Right ventricle myocardium superior (tissue), 1 donor: ENCODE measurements at places on chromosomes 1 and 21. TPM values are rescaled to one million over a fixed set of nuclear protein-coding genes. Genes with fewer than 3 reads are reported as not detected.

The SYNC gene
- total RNA-seq: 22.1 TPM

The KCND3 gene
- 19.7 TPM for total RNA-seq

The CIART gene
- 11.8 TPM for total RNA-seq

The SPATA21 gene
- not detected for total RNA-seq

The CCDC30 gene
- 1.5 TPM for total RNA-seq

The FMO3 gene
- 1.2 TPM for total RNA-seq

The ADORA1 gene
- 12.5 TPM for total RNA-seq

The CR1 gene
- 2.4 TPM for total RNA-seq

The TLR5 gene
- total RNA-seq: 3.0 TPM

The DIRAS3 gene
- total RNA-seq: 22.9 TPM

GRCh38 chr1:211035821-211036380 lies 98.0 kb downstream of the KCNH1 start:
- DNase-seq: no peak

- DNase-seq: no peak
Measured at GRCh38 chr21:44718093-44718492, 6.7 kb upstream of the TSPEAR start.

GRCh38 chr1:211133393-211133835 lies 534 bp downstream of the KCNH1 start:
- DNase-seq: no peak

DNA sequence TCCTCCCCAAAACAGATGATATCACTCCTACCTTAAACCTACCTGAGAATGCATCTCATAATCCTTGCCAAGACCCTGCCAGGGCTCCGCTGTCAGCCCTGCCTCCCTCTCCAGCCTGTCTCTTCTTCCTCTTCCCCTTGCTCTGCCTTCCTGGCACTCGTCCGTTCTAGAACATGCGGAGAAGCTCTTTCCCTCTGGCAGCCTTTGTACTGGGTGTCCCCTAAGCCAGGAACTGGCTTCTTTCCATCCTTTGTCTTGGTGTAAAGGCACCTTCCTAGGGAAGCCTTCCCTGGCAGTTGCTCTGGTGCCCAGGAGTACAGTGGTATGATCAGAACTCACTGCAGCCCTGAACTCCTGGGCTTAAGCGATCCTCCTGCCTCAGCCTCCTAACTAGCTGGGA lies 36.1 kb downstream of the CTNNBIP1 start:
- no peak for DNase-seq

DNA sequence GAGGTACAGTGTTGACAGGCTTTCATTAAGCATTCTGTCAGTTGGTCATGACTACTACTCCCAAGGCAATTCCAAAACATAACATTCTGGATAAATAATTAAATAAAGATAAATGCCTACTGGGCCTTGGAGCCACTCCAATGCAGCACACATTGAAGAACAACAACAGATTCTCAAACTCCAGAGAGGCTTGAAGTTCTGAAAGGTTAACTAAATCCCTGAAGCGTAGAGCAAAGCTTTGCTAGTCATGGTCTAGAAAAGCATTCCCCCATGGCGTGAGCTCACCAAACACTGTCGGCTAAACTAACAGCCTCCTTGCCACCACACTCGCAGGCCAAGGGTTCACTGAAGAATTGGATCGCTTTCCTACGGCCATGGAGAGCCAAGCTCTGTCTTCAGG lies 268.0 kb downstream of the ATG4C start:
- DNase-seq: no peak

DNA sequence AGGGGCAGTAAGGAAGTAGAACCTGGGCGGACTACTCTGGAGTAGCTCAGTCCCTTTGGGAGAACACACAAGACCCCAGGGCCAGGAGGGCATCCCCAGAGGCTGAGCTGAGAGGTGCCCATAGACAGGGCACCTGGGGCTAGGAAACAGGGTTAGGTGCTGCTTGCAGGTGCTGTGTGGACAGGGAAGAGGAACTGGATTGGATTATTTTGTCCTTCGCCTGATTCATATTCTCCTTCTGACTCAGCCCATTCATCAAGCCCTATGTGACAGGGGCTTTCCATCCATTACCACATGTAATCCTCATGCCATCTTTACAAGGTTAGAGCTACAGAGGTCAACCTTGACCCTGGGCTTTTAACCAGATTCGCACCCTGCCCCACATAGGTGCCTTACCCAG lies 183.9 kb downstream of the C1orf94 start:
- DNase-seq: no peak

- DNase-seq: no peak
Measured at GRCh38 chr1:118563981-118564951, 379.2 kb upstream of the SPAG17 start.

- DNase-seq: no peak
Measured at GRCh38 chr1:228108742-228109072, 392 bp downstream of the MRPL55 start.

DNA sequence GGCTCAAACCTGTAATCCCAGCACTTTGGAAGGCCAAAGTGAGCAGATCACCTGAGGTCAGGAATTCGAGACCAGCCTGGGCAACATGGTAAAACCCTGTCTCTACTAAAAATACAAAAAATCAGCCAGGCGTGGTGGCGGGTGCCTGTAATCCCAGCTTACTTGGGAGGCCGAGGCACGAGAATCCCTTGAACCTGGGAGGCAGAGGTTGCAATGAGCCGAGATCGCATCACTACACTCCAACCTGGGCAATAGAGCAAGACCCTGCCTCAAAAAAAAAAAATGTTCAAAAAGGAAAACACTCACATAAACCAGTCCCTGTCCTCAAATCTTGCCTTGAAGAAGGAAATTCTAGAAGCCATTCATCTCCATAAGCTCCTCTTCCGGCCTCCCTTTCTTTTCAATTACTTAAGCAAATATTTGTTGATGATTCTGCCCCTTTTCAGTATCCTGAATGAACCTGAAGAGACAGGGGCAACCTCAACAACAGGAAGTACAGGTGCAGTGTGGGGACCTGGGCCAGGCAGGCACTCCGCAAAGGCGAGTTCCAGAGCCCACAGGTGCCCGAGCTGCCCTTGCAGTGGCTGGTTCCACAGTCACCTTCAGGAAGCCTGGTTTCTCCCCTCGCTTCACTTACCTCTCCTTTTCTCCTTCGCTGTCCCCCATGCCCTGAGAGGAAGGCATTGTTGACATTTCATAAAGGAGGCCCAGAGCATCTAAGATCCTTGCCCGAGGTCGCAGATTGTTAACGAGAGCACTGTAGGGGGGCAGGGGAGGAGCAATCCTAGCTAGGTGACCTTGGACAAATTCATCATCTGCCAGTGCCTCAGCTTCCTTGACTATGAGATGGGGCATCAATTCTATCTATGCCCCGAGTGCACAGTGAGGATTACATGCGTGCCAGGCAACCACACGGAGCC lies 8.9 kb upstream of the LEFTY1 start:
- DNase-seq: no peak

GRCh38 chr1:30335389-30335996 lies 387.9 kb downstream of the MATN1 start:
- no peak for DNase-seq

DNA sequence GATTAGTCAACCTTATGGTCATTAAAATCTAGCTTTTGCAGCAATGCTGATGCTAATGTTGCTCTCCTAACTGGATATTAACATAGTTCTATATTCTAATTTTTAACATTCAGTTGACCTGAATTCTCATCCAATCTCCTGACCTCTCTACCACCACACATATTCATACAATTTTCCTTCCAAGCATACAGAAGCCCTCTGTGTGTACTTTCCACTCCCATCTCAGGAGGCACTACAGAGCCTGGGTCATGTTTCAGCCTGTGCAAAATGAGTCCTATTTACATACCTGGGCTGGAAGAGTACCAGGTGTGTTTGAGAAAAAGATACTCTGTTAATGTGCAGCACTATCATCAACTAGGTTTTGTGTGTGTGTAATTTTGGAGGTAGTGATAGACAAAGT lies 486.3 kb downstream of the NEGR1 start:
- no peak for DNase-seq

GRCh38 chr21:37381883-37382585 lies 15.5 kb downstream of the DYRK1A start:
- no peak for DNase-seq

- DNase-seq: no peak
Measured at GRCh38 chr1:26351590-26352337, 2.2 kb downstream of the CRYBG2 start.

- DNase-seq: no peak
Measured at GRCh38 chr1:218823291-218823900, 350.3 kb upstream of the LYPLAL1 start.

DNA sequence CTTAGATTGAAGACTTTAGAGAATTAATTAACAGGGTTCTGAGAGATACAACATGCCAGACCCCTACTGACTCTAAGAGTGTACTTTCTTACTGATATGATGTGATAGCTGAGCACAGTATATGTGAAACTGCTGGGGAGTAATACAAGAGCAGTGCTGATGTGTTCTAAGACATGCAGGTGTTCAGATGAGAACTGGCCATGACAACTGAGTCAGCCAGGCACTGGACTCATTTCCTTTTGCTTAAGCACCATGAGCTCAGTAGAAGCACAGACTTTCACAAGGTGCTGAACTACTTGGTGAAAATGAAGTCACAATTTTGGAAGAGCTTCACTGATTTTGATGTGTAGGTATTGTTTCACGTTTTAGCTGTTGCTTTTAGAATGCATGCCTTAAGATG lies 15.9 kb upstream of the POGZ start:
- no peak for DNase-seq

DNA sequence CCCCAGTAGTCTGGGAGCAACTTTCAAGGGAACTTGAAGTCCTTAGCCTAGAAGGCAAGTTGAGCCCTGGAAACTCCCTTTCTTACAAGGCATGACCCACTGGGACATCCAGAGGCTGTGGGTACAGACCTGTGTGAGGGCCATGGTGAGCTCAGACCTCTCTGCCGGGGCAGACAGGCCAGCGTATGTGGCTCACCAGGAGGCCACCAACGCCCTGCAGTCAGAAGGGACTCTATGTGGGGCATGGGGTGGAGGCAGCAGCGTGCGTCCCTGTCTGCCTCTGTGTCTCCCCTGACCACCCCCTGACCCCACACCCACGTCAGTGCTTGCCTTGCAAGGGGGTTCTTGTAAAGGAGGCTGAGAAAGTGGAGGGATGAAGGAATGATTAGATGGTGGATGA lies 10.8 kb downstream of the COQ8A start:
- DNase-seq: no peak

GRCh38 chr1:23344987-23345472 lies 946 bp upstream of the HNRNPR start:
- DNase-seq: no peak

GRCh38 chr1:46800742-46801141 lies 1.9 kb downstream of the CYP4B1 start:
- no peak for DNase-seq

DNA sequence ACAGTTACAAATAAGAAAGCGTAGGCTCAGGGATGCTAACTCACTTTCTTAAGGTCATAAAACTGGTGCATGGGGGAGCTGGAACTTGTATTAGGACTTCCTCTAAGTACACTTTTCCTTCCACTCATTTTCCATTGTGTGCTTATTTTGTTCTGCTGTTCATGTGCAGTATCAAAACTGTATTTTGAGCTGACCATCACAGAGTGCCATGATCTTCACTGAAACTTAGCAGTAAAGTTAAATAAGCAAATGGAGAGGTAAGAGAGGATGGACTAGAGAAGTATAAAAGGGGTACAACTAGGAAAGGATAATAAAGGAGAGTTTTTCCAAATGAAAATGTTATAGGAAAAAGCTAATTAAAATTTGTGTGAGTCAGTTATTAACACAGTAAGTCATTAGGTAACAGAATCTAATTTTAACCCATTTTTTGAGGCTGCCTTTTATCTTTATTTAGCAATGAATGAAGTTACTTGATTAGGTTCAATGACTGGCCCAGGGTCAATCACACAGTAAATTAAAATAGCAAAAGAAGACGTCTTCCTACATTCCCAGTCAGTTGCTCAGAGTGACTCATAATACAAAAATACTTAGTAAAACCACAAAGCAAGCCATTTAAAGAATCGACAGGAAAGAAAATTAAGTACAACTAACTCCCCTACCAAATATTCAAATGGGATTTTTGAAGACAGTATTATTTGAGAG lies 165.8 kb upstream of the C1orf105 start:
- DNase-seq: no peak

- DNase-seq: no peak
Measured at GRCh38 chr1:164671966-164672571, 113.1 kb downstream of the PBX1 start.

DNA sequence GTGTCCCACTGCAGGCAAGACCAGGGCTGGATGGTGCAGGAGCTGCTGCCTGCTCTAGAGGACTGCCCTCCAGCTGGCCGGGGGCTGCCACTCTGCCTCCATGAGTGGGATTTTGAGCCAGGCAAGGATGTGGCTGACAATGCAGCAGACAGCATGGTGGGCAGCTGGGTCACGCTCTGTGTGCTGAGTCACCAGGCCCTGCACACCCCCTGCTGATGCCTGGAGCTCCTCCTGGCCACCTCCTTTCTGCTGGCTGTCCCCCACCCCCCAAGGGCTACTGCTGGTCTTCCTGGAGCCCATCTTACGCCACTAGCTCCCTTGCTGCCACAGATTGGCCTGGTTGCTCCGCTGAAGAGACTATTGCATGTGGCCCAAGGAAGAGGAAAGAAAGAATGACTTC lies 3.9 kb upstream of the ZSCAN20 start:
- no peak for DNase-seq

GRCh38 chr1:44810101-44810761 lies 1.9 kb downstream of the BTBD19 start:
- DNase-seq: peak; percentile 85

DNA sequence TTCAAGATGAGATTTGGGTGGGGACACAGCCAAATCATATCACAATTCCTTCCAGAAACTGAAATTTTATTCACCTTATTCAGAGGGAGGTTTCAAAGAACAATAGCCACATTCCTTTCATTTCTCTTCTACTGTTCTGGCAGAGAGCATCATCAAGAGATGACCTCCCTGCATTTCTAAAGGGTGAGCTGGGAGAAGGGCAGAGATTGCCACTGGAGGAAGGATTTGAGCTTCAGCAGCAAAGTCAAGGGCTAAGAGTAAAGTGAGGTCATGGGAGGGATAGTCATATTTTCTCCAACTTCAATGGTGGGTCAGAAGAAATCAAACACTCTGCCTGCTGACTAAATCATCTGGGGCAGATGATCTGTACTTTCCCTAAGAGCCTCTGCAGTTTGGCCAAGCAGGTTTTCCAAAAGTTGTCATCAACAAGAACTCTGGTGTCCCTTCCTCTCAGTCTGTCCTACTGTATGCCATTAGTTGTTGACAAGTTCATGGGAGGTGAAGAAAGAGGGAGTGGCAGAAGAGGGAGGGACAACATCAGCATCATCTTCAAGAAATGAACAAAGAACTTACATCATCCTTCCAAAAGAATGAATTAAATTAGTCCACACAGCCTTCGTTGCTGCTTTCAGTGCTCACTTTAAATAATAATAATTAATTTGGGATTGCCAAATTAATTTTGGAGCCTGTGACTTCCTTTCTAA lies 298.3 kb downstream of the ASTN1 start:
- DNase-seq: no peak

DNA sequence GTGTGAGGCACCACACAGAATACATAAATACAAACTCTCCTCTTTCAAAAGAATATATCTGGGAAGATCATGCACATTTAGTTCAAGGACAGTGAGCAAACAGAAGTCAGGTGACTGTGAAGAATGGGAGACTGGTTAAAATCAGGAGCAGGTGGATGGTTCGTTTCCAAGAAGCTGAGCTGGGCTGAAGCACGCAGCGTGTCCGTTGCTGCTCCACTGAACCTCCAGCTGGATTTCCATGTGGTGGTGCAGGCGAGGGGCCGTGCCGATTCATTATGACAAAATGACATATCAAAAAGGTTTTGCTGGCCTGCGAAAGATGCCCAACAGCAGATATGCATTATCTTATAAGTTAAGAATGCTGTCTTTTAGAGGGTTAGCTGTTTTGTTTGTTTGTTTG lies 66.0 kb downstream of the OLIG1 start:
- no peak for DNase-seq

GRCh38 chr1:11527541-11528452 lies 48.8 kb downstream of the DISP3 start:
- no peak for DNase-seq
